Skin of body (tissue), 3 donors: ENCODE measurements at places on chromosomes 4 and X. TPM values are rescaled to one million over a fixed set of nuclear protein-coding genes. Genes with fewer than 3 reads are reported as not detected.

- no peak for DNase-seq
These were observed 373.8 kb downstream of the OPHN1 start for GRCh38 chrX:68059469-68059868.

The SPATA4 gene
- 0.10 TPM for total RNA-seq

The TCEAL3 gene
- total RNA-seq: 7.2 TPM

GRCh38 chr4:5842456-5842855 is 50.4 kb downstream of the CRMP1 start:
- no peak for DNase-seq

GRCh38 chr4:16035843-16036242 is 48.0 kb downstream of the PROM1 start:
- DNase-seq: no peak

The SLC16A2 gene
- 7.2 TPM for total RNA-seq

GRCh38 chr4:83589279-83589678 is 53.4 kb downstream of the GPAT3 start:
- DNase-seq: no peak
